Left renal cortex interstitium (tissue), 4 donors: ENCODE measurements at places on chromosomes 7 and 10.

DNA sequence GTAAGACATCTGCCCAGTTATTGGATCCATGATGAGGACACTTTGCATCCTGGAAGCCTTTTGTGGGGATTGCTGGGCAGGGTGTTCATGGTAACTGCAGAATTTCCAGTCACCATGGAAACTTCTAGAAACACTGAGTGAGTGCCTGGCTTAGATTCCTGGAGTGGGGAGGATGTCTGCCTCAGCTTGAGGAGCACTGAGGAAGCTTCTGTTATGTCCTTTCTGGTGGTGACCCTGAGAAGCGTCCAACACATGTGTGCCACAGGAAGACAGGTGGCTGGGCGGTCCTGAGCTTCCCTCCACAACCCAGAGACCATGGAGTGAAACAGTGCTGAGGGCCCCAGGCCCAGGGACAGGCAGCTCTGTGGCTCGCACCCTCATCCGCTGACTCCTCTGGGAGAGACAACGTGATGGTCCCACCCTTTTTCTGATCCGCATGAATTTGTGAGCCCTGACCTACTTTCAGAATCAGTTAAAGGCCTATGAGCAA, 191.8 kb upstream of the CXCL12 start:
- DNase-seq, result no peak

DNA sequence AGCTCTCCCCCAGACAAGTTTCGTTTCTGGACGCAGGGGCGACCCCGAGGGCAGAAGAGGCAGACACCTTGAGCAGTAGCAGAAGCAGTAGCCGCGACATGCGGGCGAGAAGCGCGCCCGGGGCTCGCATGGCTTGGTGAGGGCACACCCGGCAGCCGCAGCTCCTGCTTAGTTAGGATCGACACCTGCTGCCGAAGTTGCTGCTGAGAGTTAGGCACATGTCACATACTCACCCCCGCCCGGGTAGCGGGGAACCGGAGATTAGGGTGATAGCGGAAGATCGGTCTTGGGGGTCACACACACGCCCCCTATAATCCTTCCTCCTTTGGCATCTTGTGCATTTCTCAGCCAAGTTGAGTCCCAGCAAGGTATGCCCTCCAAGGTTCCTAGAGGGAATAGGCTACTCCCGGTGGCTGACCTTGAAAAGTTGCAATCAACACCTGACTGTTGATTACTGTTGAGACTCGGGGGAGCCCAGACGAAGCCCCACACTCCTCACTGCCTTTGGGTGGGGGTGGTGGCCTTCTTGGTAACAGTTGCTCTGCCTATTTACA, 668 bp downstream of the GPR37 start:
- DNase-seq, result no peak

DNA sequence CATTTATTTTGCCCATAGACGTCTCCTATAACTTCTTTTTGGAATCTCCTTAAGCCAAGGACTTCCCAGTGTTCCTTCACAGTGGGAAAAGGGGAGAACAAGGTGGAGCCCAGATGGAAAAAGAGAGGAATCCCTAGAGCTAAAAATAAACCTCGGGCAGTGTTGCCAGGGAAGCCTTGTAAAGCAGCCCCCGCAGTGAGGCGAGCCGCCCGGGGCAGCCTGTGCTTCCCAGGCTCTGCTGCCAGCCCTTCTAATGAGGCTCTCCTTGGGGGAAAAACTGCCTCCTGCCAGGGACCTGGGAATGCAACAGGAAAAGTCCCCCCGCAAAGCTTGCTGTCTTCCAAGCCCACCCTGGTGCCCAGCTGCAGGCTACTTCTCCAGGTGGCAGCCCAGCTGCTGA, 71.7 kb downstream of the SH3PXD2A start:
- no peak for DNase-seq

- no peak for DNase-seq
These were observed 2.5 kb downstream of the HPSE2 start for GRCh38 chr10:99233000-99233688.

- no peak for DNase-seq
These were observed 160.0 kb upstream of the ZNF804B start for GRCh38 chr7:88599528-88599927.

- no peak for DNase-seq
These were observed 10.8 kb upstream of the CLDN4 start for GRCh38 chr7:73820013-73820412.

DNA sequence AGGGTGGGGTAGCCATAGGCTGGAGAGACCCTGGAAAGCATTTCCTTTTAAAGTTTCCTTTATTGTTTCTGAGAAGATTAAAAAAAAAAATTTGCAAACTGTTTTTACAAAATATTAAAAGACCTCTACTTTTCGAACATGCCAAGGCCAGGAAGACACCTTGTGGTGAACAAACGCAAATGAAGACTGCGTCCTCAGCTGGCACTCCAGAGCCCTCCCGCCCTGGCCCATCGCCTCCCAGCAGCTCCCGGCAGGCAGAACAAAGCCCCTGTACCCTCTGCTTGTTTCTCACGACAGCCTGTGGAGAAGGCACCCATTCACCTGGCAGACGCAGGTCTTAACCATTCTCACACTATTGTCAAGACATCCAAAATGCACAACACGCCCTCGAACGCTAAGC, 56.4 kb downstream of the ESYT2 start:
- no peak for DNase-seq

DNA sequence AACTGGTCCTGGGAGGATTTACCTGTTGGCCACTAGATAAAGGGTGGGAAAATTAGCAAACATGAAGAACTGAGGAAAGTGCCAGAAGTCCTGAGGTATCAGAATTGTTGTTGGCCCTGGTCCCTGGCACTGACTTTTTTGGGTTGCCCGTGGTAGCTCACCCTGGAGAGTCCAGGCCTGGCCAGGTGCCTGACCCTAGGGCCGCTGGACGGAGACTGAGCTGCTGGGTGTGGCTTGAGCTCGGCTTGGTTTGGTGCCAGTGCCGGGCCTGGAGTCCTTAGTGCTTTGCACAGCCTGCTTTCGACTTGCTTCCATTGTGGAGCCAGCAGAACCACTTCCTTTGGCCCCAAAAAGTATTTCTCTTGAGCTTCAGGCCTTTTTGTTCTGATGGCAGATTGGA, 12.9 kb downstream of the MDH2 start:
- no peak for DNase-seq

DNA sequence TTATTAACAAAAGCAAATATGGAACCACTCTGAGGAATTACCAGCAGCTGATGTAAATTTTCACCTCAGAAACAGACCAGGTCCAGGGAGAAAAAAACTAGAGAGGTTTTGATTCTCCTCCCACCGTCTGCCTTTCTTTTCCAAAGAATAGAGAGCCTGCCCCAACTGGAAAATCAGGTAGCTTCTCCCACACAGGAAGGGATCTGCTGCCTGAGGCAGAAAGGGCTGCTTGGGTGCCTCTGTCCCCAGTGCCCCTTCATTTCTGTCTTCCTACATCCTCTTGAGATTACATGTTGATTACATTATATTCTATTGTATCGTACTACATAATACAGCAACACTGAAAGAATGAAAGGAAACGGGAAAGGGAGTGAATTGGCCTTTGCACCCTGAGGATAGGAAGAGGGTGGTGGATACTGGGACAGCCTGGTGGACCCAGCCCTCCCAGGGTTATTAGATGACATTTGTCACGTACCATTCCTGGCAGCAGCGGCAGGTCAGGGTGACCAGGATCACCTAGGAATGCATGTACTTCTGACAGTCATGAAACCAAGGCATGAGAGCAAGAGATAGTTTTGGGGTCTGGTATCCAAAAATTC, 8.9 kb downstream of the ST8SIA6 start:
- no peak for DNase-seq

GRCh38 chr7:28219793-28220192, 39.2 kb upstream of the JAZF1 start:
- DNase-seq, result no peak

DNA sequence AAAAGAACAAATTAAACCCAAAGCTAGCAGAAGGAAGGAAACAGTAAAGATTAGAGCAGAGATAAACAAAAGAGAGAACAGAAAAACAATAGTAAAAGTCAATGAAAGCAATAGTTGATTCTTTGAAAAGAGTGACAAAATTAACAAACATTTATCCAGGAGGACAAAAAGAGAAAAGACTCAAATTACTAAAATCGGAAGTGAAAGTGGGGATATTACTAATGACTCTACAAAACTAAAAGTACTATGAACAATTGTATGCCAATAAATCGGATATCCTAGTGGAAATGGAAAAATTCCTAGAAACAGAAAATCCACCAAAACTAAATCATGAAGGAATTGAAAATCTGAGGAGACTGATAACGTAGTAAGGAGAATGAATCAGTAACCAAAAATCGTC, 96.3 kb downstream of the SNX13 start:
- no peak for DNase-seq

- DNase-seq, result no peak
These were observed 10.3 kb upstream of the VIM start for GRCh38 chr10:17217631-17218232.

DNA sequence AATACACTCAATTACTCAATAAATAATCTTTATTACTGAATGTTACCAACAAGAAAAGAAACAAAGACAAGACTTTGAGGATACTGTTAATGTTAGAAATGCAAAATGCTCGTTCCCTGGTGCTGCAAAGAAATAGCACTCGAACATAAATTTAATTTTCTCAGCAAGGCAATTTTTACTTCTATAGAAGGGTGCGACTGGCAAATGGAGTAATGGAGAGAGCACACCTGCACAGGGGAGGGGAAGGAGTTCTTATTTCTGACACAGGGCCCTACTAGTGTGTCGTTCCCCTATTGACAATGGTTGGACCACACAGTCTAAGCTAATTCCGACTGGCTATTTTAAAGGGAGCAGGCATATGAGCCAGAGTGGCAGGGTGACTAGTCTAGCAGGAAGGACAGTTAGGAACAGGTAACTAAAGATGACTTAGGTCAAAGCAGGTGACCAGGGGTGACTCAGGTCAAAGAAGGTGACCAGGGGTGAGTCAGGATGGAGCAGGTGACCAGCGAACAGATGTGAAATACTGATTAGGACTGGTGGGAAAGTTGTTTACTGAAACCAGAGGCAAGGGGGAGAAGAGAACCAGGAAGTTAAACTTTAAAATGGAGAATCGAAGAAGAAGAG, 119.1 kb downstream of the RNF32 start:
- no peak for DNase-seq
